ENCODE measurements at places on chromosomes 3 and 15.

GRCh38 chr15:87967951-87968350, 288.6 kb downstream of the NTRK3 start:
- no peak for DNase-seq

DNA sequence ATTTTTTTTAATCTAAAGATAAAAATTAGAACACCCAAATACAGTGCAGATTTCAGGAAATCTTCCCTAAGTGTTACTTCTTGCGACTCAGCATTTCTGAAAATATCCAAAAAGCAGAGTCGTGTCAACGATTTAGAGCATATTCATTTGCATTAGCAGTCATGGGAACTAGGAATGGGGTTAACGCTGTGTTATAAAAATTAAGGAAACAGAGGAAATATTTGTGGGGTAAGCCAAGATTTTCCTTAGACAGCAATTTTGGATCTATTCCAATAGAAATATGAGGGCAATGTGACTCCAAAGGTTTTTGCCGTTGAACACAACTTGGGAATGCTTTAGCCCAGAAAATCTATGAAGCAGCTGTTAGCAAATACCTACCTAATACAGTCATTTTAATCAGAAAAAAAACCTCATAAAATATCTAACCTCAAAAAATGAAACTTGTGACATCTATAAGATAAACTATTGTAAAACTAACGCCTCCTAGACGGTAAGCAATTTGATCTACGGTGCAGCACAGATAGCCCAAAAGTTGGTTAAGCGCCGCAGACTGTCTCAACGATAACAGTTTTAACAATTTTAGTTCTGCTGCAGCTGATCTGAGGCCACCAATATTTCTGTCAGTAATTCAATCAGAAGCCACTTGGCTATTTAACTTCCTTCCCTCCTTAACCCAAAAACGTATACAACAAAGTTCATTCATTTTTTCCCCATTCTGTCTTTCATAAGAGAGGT, 5.8 kb upstream of the ATP11B start:
- no peak for DNase-seq

DNA sequence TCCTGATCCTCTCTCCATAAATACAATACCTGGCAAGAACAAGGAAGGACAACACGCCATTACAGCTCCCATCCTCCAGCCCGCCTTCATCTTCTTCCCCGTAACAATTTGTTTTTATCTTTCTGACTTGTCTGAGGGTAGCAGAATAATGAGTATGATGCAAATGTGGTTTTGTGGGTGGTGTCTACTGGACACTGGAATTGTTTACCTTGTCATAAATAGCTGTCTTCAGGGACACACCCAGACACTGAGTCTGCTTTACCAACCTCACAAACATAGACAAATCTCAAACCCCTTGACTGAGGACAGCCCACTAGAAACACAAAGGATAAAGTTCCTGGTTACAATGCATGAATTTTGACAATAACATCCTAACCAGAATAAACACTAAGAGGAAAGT, 13.4 kb downstream of the WDR72 start:
- no peak for DNase-seq

GRCh38 chr3:185024966-185025365, 127.9 kb downstream of the C3orf70 start:
- DNase-seq, result no peak

- DNase-seq, result no peak
Measured at GRCh38 chr3:168472783-168473182, 377.1 kb upstream of the GOLIM4 start.

- no peak for DNase-seq
Measured at GRCh38 chr3:139225548-139225947, 118.3 kb upstream of the MRPS22 start.

- no peak for DNase-seq
Measured at GRCh38 chr3:53616321-53616720, 121.9 kb downstream of the CACNA1D start.

DNA sequence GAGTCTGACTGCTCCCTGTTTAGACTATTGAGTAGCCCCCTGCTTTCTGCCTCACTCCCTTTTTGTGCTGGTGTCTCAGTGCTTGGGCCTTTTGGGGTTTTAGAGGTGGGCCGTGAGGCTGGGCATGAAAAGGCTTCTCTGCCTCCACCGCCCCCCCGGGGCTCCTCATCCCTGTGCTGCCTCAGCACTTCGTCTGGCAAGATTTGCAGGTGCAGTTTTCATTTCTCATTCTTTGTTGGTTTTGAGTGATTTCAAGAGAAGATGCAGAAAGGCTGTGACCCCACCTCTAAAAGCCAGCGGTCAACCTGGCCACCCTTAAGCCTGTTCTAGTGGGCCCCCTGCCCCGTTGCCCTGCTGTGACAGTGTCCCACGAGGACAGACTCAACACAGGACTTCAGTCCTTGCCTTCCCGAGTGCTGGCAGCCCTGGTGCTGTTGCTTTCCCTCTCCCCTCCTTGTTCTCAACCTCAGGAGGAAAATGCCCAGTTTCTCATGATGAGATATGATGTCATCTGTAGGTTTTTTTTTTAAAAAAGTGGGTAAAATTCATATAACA, 38.0 kb downstream of the APBA2 start:
- DNase-seq, result no peak

- DNase-seq, result no peak
Measured at GRCh38 chr3:24495326-24495994, 810 bp upstream of the THRB start.

- DNase-seq, result no peak
Measured at GRCh38 chr15:67054676-67055075, 10.7 kb upstream of the SMAD3 start.

- no peak for DNase-seq
Measured at GRCh38 chr3:74906181-74906580, 291.7 kb upstream of the CNTN3 start.

DNA sequence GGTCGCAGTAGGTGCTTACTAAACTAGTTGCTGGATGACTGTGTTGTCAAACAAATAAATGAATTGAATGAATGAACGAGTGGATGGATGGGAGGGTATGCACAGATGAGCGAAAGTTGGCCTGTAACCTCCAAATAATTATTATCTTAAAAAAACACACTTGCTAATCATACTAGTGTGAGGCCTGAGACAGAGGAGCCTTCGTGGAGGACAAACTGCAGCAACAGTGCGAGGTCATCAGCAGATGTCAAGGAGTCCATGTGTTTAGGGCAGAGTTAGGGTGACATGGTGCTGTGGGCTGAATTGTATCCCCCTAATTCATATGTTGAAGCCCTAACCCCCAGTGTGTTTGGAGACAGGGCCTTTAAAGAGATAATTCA, 24.4 kb downstream of the CORO2B start:
- no peak for DNase-seq

DNA sequence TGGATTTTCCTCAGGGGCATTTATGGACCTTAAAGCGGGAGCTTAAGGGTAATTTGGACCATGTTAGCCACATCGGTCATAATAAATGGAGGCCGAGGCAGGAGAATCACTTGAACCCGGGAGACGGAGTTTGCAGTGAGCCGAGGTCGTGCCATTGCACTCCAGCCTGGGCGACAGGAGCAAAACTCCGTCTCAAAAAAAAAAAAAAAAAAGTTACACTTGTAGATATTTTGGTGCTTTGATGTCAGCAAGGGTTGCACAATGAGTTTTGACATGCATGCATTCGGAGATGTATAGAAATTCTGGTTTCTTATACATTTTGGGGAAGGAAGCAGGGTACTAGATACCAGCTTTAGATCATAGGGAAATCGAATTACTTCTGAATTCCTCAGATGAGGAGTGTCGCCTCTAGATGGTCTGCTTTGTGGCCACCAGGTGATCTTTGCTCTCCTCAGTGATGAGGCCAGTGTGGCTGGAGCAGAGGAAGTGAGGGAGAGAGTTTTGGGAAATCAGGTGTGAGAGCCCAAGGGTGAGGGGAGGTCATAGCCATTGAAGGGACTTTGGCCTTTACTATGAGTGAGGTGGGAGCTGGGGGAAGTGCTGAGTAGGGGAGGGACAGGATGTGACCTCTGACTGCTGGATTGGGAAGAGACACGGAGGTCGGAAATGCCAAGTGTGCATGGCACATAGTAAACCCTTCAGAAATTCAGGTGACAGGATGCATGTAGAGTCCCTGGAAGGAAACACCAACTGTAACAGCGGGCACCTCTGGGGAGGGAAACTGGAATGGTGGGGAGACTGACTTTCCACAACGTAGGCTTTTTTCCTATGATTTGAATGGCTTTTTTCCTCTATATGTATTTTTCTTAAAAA, 8.4 kb upstream of the RBSN start:
- DNase-seq, result no peak

- no peak for DNase-seq
Measured at GRCh38 chr3:154241496-154241895, 82.8 kb downstream of the DHX36 start.

- DNase-seq, result no peak
Measured at GRCh38 chr3:139524841-139525636, 14.5 kb downstream of the RBP1 start.
